Kidney capillary endothelial cell (primary cell): ENCODE measurements at places on chromosomes 1 and 21.
A peak's percentile ranks its signal among the peaks of the same experiment; 100 is the strongest.

DNA sequence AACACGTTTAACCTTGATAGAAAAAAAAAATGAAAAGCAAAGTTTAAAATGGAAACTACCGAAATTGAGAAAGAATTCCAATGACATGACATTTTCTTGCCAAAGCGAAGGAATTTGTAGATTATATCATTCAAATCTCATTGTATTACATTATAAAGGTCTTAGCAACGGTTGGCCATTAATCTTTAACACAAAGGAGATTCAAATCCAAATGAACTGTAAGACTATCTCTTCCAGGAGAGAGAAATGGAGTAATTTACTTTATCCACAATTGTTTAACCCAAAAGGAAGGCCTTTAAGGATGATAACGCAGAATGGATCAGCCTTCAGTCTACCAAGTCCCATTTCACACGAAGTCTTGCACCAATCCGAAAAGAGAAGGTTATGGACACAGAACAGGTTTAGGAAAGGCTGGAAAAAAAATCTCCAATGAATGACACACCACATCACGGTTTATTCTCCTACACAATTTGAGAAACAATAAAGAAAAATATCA is 1.5 kb downstream of the ENAH start:
- DNase-seq: no peak

- no peak for DNase-seq
Measured at GRCh38 chr1:16090076-16090826, 16.8 kb upstream of the FAM131C start.

- no peak for DNase-seq
Measured at GRCh38 chr1:113467991-113468390, 77.7 kb downstream of the MAGI3 start.

GRCh38 chr1:1307923-1308755 is at the start of the genes ACAP3 and PUSL1:
TSS of gene ACAP3 (minus strand) at chr1:1307930. CDS start at chr1:1307815, 115 bp downstream.
TSS of gene PUSL1 (plus strand) at chr1:1308597. CDS start at chr1:1308644, 47 bp downstream.
- peak; percentile 88 for DNase-seq

- peak; percentile 49 for DNase-seq
Measured at GRCh38 chr1:25642574-25643108, 26.1 kb downstream of the MAN1C1 start.

DNA sequence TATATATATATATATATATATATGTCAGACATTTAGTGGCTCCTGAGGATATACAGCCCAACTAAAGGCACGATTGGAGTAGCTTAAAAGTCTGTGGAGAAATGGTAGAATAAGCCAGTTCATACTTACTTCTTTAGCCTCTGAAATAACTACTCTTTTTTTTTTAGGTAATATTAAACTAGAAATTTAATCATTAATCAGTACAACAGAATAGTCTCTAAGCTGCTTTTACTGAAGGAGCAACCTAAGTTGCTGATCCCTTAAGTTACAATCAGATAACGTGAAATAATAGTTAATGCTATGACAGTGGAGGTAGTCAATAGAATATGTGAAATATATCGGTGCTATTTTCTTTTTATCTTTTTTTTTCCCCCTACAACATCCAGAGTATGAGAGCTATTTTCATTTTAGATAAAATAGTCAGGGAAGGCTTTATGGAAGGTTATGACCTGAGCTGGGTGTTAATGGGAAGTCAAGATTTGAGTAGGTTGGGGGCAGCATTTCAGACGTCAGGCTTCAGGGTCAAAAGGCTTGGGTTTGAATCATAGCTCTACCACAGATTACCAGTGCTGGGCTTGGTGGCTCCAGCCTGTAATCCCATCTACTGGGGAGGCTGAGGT is 15.6 kb downstream of the ZMPSTE24 start:
- DNase-seq: no peak

GRCh38 chr1:154386643-154387352 is 18.3 kb upstream of the IL6R start:
- DNase-seq: no peak

DNA sequence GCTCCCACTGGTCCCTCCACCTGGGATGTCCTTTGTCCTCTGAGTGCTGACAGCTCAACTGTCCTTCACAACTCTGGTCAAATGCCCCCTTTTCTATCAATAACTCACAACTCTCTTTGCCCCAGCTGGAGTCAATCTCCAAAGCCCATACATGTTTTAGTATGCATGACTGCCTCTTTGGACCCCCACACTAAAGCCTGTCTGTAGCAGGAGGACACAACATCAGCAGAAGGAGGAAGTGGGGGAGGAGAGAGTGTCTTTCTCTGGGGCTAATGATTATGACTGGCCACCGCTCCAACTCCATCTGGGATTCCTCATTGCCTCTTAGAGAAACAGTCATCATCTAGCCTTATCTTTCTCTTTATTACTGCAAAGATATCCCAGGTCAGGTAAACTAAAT is 186.6 kb upstream of the FGGY start:
- no peak for DNase-seq

DNA sequence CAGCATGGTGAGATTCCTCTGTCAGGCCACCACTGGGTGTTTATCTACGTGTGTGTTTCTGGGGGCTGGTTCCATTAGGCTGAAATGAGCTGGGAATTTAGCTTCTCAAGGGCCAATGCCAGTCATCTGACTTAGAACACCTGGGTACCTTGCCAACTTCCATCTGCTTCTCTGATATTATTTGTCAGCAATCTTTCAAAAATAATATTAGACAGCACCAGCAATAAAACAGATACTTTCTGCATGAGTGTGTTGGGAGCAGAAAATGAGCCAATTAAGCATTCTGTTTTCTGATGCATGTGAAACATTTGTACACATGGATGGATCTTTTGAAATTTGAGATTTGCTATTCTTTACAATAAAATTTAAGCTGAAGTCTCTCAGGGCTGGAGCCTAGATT is 124.1 kb downstream of the RYR2 start:
- DNase-seq: no peak

- DNase-seq: no peak
Measured at GRCh38 chr21:34243562-34243961, 120.2 kb upstream of the KCNE2 start.

- DNase-seq: no peak
Measured at GRCh38 chr1:117336088-117336817, 31.0 kb upstream of the MAN1A2 start.

- DNase-seq: peak; percentile 99
Measured at GRCh38 chr1:151327223-151327902, at the start of gene PI4KB. TSS of gene PI4KB (minus strand) at chr1:151327416. CDS start at chr1:151316481, 10,935 bp downstream.

DNA sequence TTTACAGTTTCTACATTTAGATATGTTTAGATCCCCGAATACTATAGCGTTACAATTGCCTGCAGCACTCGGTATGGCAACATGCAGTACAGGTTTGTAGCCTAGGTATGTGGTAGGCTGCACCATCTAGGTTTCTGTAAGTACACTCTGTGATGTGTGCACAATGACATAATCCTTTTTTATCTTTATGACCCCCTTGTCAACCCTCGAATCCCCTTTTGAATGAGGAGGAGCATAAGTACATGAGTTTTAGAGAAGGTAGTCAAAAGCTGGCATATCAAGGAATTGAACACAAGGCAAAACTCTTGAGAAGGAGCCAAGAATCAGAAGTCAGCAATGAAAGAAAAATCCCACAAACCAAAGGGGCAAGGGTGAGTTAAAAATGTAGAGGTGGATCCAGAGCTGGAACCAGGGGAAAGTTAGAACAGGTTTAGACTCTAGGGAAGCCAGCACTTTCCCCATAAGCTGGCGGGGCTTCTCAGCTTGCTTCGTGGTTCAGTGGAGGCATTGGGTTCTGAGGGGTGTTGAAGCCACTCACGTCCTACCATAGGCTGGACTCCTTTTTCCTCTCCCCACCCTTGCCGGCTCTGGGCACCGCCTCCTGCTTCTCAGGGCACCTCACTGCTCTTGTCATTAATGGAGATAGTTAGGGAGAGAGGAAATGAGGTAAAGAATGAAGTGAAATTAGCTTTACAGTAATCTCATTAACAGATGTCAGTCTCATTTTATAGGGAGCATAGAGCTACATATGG is 31.3 kb downstream of the OLFML3 start:
- no peak for DNase-seq

GRCh38 chr1:165492845-165493373 is 48.0 kb upstream of the RXRG start:
- no peak for DNase-seq

- no peak for DNase-seq
Measured at GRCh38 chr1:81542196-81542595, 258.5 kb upstream of the ADGRL2 start.

GRCh38 chr1:51964309-51964696 is 26.2 kb downstream of the RAB3B start:
- no peak for DNase-seq

- no peak for DNase-seq
Measured at GRCh38 chr1:170306948-170307347, 161.2 kb downstream of the NTMT2 start.

GRCh38 chr1:71228241-71228640 is 147.4 kb upstream of the ZRANB2 start:
- DNase-seq: no peak

DNA sequence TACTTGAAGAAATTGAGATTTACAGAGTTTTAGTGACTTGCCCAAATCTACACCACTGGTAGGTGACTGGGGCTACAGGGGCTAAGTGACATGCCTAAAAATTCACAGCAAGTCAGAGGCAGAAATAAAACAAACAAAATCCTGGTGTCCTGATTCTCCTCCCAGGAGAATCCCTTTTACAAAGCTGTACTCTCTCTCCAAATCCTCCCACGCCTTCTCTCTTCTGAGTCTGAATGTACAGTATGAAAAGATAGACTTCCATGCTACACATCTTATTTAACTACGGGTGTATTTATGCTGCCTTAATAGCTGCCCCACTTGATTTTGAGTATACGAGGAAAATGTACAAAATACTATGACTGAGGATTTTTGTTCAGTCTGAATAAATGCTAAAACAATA is 65.4 kb downstream of the SGIP1 start:
- no peak for DNase-seq
